Progenitor cell of endocrine pancreas (in vitro differentiated cells): ENCODE measurements at places on chromosomes 16 and 17. TPM values are rescaled to one million over a fixed set of nuclear protein-coding genes. Genes with fewer than 3 reads are reported as not detected.

DNA sequence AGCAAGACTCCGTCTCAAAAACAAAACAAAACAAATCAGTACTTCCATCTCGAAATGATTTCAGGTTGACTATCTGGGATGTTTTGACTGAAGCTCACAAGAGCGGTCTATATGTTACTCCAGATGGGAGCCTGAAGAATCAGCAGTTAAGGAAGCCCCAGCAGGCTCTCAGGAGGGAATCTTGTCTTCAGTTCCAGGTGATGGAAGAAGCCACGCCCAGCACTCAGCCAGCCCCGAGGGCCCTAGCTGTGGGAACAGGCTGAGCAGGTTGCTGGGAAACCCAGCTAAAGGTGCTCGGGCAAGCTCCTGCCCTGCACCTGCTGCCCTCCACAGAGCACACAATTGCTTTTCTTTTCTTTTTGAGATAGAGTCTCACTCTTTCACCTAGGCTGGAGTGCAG is 32.4 kb downstream of the WIPI1 start:
- H3K36me3 ChIP-seq: peaks cover 26% of the 10 kb centered on the region
- H3K4me1 ChIP-seq: no peaks in the 10 kb centered on the region
- no peaks in the 10 kb centered on the region for H3K27me3 ChIP-seq

- H3K27ac ChIP-seq: peak overlapping the region; percentile 71
- H3K4me1 ChIP-seq: peaks cover 73% of the 10 kb centered on the region
- peak overlapping the region; percentile 41 for H3K4me3 ChIP-seq
- H3K36me3 ChIP-seq: no peaks in the 10 kb centered on the region
- DNase-seq: no peak
- H3K27me3 ChIP-seq: no peaks in the 10 kb centered on the region
These were observed 46.5 kb upstream of the GSE1 start for GRCh38 chr16:85566561-85567100.

GRCh38 chr16:11589198-11589550 is 2.5 kb upstream of the LITAF start:
- H3K4me3 ChIP-seq: no peak overlapping the region
- DNase-seq: no peak
- H3K4me1 ChIP-seq: peaks cover 12% of the 10 kb centered on the region
- no peaks in the 10 kb centered on the region for H3K36me3 ChIP-seq

- H3K4me3 ChIP-seq: no peak overlapping the region
- no peaks in the 10 kb centered on the region for H3K36me3 ChIP-seq
- H3K27me3 ChIP-seq: no peaks in the 10 kb centered on the region
- peak overlapping the region; percentile 35 for H3K27ac ChIP-seq
These were observed 114.9 kb downstream of the PRKCA start for GRCh38 chr17:66417300-66417719.

DNA sequence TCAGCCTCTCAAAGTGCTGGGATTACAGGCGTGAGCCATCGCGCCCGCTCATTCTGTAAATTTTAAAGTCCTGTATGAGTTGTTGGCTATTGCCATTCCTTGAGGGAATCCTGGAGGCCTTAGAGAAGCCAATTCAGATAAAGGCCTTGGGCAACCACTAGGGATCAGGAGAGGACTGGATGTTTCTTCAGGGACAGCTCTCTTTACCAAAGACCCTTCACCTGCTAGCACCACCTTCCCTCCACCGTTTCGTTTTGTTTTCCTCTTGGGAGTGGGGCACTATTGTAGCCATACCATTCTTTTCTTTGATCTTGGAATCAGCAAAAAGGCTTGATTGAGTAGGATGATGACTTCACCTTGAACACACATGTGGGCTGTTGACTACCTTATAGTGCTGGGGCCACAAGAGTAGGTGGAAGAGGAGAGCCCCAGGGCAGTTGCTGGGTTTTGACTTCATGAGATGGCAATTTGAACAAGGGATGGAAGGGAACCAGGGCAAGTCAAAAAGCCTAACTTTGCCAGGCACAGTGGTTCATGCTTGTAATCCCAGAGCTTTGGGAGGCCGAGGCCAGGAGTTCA is 7.0 kb upstream of the ANKRD40CL start:
- no peaks in the 10 kb centered on the region for H3K36me3 ChIP-seq
- H3K27me3 ChIP-seq: no peaks in the 10 kb centered on the region
- peak overlapping the region; percentile 17 for H3K27ac ChIP-seq
- no peak for DNase-seq
- H3K4me3 ChIP-seq: no peak overlapping the region

DNA sequence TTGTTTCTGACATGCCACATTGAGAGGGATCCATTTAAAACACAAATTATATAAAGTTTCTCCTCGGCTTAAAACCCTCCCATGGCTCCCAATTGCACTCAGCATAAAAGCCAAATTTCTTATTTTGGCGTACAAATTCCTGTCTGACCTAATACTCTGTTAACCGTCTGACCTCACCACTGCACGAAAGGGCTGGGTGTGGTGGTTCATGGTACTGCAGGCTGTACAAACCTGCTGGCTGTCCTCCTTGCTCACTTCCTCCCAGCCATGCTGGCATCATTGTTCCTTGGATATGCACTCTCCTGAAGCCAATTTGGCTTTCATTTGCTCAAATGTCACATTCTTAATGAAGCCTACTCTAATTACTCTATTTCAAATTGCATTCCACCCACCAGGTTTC is 301.6 kb upstream of the C16orf82 start:
- no peak overlapping the region for H3K4me3 ChIP-seq
- H3K27me3 ChIP-seq: peaks cover 40% of the 10 kb centered on the region
- no peaks in the 10 kb centered on the region for H3K4me1 ChIP-seq
- no peak for DNase-seq
- H3K27ac ChIP-seq: no peak overlapping the region

DNA sequence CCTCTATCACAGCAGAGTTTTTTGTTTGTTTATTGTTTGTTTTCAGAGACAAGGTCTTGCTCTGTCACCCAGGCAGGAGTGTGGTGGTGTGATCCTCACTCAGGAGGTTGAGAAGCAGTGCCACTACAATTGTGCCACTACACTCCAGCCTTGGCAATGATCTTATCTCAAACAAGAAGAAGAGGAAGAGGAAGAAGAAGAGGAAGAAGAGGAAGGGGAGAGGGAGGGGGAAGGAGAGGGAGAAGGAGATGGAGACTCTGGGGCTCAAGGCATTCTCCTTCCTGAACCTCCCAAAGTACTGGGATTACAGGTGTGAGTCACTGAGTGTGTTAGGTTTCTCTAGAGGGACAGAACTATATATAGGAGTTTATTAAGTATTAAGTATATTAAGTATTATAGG is 17.1 kb upstream of the C17orf58 start:
- no peaks in the 10 kb centered on the region for H3K4me1 ChIP-seq
- no peak for DNase-seq
- H3K4me3 ChIP-seq: no peak overlapping the region
- no peaks in the 10 kb centered on the region for H3K36me3 ChIP-seq
- no peak overlapping the region for H3K27ac ChIP-seq
- peaks cover 2% of the 10 kb centered on the region for H3K27me3 ChIP-seq

DNA sequence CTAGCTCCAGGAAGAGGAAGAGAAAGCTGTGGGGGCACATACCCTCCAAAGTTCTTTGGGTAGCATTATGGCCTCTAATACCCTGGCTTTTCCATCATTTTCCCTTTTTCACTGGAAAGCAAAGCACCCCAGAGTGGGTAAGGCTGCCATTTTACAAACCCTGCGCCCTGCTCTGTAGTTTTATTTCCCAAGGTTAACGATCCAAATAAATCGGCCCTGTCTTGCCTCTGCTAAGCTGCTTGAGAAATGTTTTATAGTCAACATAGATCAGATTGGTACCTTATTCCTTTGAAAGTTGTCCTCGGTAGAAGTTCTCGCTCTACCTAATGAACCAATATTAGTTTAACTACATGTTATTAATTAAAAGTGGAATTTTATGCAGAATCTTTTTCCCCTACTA is 328.2 kb downstream of the NPIPA8 start:
- no peak overlapping the region for H3K4me3 ChIP-seq
- H3K27ac ChIP-seq: no peak overlapping the region
- DNase-seq: no peak
- H3K4me1 ChIP-seq: peaks cover 2% of the 10 kb centered on the region
- no peaks in the 10 kb centered on the region for H3K27me3 ChIP-seq

DNA sequence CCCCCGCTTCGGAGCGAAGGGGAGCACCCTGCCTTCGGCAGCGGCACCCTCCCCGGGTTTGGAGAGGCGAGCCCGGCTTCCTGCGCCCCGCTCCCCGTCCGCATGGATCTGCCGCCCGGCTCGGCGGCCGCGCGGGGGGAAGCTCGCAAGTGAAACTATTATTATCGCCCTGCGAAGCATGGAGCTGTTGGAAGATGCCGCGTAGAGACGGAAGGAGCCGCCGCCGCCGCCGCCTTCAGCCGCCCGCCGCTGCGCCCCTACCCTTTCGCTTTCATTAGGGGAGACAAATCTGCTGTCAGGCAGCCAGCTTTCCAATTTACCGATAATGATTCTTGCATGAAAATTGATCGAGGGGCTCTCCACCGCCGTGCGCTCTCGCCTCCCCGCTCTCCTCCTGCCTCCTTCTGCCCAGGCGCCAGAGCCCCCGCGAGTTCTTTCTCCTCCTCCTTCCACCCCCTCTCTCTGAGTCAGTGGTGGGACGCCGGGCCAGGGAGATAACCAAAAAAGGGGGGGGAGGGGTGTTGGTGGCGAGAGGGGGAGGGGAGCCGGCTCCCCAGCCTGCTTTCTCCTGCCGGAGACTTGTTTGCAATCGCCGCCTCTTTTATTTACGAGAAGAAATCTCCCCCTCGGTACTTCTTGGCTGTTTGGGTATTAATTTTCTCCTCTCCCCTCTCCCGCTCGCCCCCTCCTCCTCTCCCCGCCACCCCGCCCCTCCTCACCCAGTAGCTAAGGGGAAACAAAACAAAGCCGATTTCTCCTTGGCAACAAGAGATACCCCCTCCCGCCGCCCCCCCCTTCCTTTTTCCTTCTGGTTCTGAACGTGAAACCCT is 58.0 kb upstream of the GSE1 start:
- no peaks in the 10 kb centered on the region for H3K27me3 ChIP-seq
- peak overlapping the region; percentile 97 for H3K4me3 ChIP-seq
- H3K36me3 ChIP-seq: no peaks in the 10 kb centered on the region
- H3K27ac ChIP-seq: peak overlapping the region; percentile 97
- H3K4me1 ChIP-seq: peaks cover 40% of the 10 kb centered on the region
- DNase-seq: peak; percentile 42

- peaks cover 1% of the 10 kb centered on the region for H3K4me1 ChIP-seq
- no peak overlapping the region for H3K4me3 ChIP-seq
- H3K36me3 ChIP-seq: no peaks in the 10 kb centered on the region
- no peak overlapping the region for H3K27ac ChIP-seq
These were observed 7.3 kb upstream of the CMTM3 start for GRCh38 chr16:66596986-66597848.

DNA sequence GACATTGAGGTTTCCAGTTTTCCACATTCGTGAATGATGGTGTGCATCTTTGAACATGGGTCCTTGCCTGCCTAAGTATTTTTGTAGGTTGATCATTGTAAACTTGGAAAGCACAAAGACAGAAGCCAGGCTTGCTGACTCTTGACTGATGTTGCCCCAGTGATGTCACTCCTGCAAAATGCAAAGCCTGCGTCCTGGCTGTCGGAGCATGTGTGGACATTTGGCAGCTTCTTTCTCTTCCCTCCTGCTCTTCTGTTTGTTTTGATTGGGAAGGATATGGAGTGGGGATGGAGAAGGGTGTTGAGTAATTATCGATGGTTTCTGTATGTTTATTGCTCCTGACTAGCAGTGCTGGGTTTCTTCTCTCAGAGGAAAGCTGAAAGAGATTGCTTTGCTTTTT is 3.2 kb downstream of the NDE1 start:
- peak overlapping the region; percentile 8 for H3K4me3 ChIP-seq
- H3K27me3 ChIP-seq: no peaks in the 10 kb centered on the region
- no peak for DNase-seq
- H3K36me3 ChIP-seq: no peaks in the 10 kb centered on the region
- no peak overlapping the region for H3K27ac ChIP-seq

- H3K4me3 ChIP-seq: no peak overlapping the region
- DNase-seq: no peak
- H3K27me3 ChIP-seq: no peaks in the 10 kb centered on the region
- peaks cover 4% of the 10 kb centered on the region for H3K36me3 ChIP-seq
- H3K4me1 ChIP-seq: no peaks in the 10 kb centered on the region
These were observed 42.4 kb upstream of the GNG13 start for GRCh38 chr16:842711-843560.

GRCh38 chr16:75621170-75621477 is 2.0 kb downstream of the ADAT1 start:
- H3K27ac ChIP-seq: no peak overlapping the region
- H3K4me1 ChIP-seq: peaks cover 17% of the 10 kb centered on the region
- H3K36me3 ChIP-seq: peaks cover 19% of the 10 kb centered on the region
- H3K4me3 ChIP-seq: peak overlapping the region; percentile 99
- DNase-seq: no peak
- no peaks in the 10 kb centered on the region for H3K27me3 ChIP-seq

DNA sequence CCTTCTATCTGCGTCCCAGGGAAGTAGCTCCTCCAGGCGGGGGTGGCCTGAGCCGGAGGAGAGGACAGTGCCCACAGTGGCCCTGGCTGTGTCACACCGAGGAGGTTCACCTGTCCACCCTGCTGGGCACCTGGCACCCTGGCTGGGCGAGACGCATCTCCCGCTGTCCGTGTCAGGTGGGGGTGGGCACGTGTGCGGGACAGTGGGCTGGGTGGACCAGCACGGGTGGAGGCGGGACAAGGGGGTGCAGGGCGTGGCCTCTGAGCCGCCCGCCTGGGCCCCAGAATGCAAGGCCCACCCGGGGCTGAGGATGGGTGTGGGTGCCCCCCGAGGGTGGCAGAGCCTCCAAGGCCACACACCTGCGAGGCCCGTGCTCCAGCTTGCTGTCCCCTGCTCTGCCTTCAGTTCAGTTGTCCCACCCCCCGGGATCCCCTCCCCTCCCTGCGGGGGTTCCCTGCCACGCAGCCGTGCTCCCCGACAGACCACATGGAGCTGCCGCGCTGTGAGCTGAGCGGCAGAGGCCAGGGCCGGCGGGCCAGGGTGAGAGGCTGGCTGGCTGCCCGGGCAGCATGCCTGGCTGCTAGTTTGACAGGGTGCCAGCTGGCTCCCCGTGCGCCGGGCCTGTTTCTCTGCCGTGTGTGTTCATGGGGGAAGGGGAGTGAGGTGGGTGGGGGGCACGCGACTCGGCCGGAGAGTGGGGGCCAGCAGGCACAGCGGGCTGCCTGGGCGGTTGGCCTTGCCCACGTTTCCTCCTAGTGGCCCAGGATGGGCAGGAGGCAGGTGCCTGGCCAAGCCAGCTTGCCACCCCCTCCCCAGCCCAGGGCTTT is 33.9 kb downstream of the BAHCC1 start:
- H3K36me3 ChIP-seq: no peaks in the 10 kb centered on the region
- no peak for DNase-seq
- H3K4me1 ChIP-seq: no peaks in the 10 kb centered on the region
- no peak overlapping the region for H3K27ac ChIP-seq
- H3K27me3 ChIP-seq: no peaks in the 10 kb centered on the region

GRCh38 chr17:1030684-1031532 is 34.0 kb downstream of the TIMM22 start:
- no peak overlapping the region for H3K27ac ChIP-seq
- DNase-seq: no peak
- H3K4me1 ChIP-seq: no peaks in the 10 kb centered on the region
- peaks cover 8% of the 10 kb centered on the region for H3K27me3 ChIP-seq

NOTUM gene
- 0.60 and 1.3 TPM in 2 replicates for total RNA-seq

CAPNS2 gene
- total RNA-seq: not detected in 2 replicates

DPEP3 gene
- total RNA-seq: not detected in 2 replicates

ATP2A3 gene
- total RNA-seq: 54.0 and 59.2 TPM in 2 replicates

SLC5A11 gene
- 0.38 TPM in 1 of 2 replicates, not detected in the other for total RNA-seq

GPR142 gene
- 6.0 and 6.6 TPM in 2 replicates for total RNA-seq

QPRT gene
- 106 and 115 TPM in 2 replicates for total RNA-seq

AATK gene
- total RNA-seq: 12.2 and 12.9 TPM in 2 replicates

CES5A gene
- not detected in 2 replicates for total RNA-seq

GLTPD2 gene
- 4.0 and 4.1 TPM in 2 replicates for total RNA-seq

ZNF319 gene
- 12.4 and 14.9 TPM in 2 replicates for total RNA-seq
